Stimulated activated CD4-positive, alpha-beta T cell treated with anti-CD3 and anti-CD28 coated beads, Interleukin-12 subunit alpha, Interleukin-12 subunit beta, amount 100 ng/mL, for 4 hours (primary cell): ENCODE measurements at places on chromosomes 13 and 19.

GRCh38 chr13:95341441-95341840 lies 40.2 kb upstream of the ABCC4 start:
- no peak for DNase-seq

DNA sequence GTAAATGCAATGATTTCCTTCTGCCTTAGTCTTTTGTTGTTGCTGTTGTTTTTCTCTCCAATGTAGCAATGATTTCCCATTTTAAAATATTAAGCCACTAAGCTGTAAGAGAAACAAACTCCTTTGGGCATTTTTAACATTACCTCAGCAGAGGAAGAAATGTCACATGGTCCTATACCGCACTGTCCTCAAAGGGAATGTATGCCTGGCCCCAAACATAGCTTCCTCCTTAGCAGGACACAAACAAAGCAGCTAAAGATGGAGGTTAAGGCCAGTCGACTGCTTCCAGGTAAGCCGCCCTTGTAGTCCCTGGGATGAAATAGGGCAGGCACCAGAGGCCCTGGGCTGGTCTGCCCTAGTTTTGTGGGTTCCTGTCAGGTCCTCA lies 249.0 kb downstream of the TSHZ3 start:
- DNase-seq: no peak

DNA sequence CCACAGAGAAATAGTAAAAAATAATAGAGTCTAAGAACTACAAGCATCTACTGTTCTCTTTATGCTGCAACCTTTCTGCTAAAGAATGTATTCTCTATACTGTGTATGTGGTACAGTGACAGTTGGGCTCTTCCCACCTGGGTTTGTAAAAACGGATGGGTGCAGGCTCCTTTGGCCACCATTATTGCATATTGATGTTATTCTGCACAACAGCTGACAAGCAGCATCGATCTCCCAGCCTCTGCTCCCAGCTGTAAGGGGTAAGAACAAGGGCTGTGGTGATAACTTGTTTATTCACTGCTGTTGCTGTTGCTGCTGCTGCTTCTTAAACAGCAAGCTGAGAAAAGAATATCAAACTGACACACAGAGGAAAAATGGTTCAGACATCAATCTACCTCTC lies 56.1 kb downstream of the KCNRG start:
- DNase-seq: no peak

GRCh38 chr13:111404746-111405145 lies 84.3 kb downstream of the TEX29 start:
- DNase-seq: no peak

GRCh38 chr13:34207334-34207733 lies 389.4 kb downstream of the RFC3 start:
- no peak for DNase-seq

DNA sequence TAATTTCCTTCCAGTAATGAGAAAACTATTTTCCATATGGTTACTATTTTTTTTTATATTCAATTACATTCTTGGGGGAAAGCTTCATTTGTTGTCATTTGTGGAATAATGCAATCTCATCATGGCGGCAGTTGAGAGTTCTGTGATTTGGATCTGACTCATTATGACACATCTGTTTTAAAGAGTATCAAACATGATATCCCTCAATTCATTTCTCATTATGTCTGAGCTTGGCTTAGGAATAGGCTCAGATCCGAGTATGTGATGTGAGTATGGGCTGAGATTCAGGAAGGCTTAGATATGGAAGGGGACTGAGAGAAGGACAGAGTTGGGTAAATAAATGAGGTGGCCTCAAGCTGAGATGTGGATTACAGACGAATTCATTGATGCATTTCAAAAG lies 64.4 kb downstream of the POSTN start:
- DNase-seq: no peak
